Stimulated activated naive CD8-positive, alpha-beta T cell treated with anti-CD3 and anti-CD28 coated beads, Interleukin-15, amount 100 ng/mL, for 72 hours (primary cell): ENCODE measurements at places on chromosomes 5 and 9.

DNA sequence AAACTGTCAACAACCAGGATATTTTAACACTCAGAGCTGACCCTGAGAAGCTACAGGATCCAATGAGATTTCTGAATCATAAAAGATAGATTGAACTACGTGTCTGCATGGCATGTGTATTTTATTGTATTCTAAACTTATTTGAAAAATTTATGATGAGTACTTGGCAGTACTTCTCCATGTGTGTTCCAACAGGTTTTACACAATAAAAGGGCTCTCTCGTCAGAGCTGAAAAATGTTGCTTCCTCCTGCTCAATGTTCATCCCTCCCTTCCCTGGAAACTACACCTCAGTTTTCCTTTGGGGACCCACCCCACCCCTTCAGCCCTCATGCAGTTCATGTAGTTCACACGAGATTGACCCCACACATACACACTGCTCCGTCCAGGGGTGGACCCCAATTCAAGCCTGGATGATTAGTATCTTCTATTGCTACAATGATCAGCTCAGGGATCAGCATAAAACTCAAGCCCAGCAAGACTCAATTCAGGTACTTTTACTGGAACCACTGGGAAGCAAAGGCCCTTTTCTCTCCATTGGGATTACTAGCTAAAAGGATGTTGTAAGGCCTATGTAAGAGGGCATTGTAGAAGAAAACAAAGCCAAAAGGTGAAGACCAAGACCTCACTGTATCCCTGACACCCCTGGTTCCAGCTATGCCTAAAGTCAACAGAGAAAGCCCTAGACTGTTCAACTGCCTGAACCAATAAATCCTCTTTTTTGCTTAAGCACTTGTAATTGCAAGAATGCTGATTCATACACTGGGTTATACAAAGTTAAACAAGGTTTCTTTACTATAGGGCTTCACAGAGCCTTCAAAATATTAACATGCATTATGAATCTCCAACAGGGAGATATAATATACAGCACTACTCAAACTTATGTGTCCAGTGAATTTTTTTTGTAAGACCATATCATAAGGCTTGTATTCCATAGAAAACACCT is 112.6 kb downstream of the SAXO1 start:
- DNase-seq = no peak

- peak; percentile 38 for DNase-seq
Measured at GRCh38 chr5:135977375-135977928, 22.7 kb upstream of the LECT2 start.

GRCh38 chr5:90221951-90222350 is 187.6 kb downstream of the CETN3 start:
- no peak for DNase-seq

GRCh38 chr5:18395126-18396110 is 761.2 kb downstream of the TAF11L14 start:
- DNase-seq = no peak
